ENCODE measurements at places on chromosomes 16 and 17. TPM values are rescaled to one million over a fixed set of nuclear protein-coding genes. Genes with fewer than 3 reads are reported as not detected.

RNPS1 gene
- 19.3 TPM for total RNA-seq

MMP25 gene
- not detected for total RNA-seq

HSPB9 gene
- total RNA-seq: not detected

ABCA10 gene
- 7.1 TPM for total RNA-seq

Data from smooth muscle cell of the coronary artery (primary cell).